NCI-H1092 (cell line): ENCODE measurements at places on chromosomes 6 and 20.

GRCh38 chr20:18042229-18042628 lies 15.5 kb downstream of the OVOL2 start:
- no peak for DNase-seq

DNA sequence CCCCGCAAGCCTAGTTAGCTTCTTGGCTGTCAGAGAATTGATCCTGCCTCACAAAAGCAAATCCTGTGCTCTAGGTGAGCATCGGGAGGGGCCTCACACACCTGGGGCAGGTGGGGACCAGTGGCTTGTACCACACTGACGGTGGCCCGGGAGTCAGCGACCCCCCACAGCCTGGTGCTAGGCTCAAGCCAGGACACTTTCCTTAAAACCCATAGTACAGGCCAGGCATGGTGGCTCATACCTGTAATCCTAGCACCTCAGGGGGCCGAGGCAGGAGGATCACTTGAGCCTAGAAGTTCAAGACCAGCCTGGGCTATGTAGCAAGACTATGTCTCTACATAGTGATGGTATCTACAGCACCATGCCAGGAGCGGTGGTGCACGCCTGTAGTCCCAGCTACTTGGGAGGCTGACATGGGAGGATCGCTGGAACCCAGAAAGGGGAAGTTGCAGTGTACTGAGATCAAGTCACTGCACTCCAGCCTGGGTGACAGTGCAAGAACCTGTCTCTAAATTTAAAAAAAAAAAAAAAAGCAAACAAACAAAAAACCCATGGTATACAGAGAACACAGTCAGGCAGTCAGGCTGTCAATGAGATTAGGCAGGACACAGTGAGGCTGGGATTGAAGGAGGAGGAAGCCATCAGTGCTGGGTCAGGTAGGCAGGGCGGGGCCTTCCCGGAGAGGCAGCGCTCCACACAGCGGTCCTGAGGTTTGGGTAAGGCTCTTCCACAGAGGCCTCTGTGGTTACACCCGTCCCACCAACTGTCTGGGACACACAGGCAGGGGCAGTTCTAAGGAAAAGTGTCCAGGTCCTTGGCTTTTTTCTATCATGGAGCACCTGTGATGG lies 41.3 kb downstream of the SYNJ2 start:
- DNase-seq, result no peak

GRCh38 chr6:35557239-35557638 lies 44.5 kb upstream of the TULP1 start:
- DNase-seq, result no peak

- DNase-seq, result no peak
Observed at GRCh38 chr6:8743170-8743745, 307.9 kb upstream of the SLC35B3 start.

DNA sequence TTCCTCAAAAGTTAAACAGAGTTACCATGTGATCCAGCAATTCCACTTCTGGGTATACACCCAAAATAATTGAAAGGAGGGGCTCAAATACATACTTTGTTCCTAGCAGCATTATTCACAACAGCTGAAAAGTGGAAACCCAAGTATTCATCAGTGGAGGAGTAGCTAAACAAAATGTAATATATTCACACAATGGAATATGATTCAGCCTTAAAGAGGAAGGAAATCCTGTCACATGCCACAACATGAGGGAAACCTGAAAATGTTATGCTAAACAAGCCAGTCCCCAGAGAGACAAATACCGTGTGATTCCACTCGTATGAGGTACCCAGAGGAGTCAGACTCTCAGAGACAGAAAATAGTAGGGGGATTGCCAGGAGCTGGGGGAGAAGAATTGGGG lies 44.5 kb downstream of the PXDC1 start:
- no peak for DNase-seq

- DNase-seq, result no peak
Observed at GRCh38 chr6:154931711-154932424, 63.2 kb upstream of the TIAM2 start.

GRCh38 chr20:17856024-17856564 lies 112.5 kb downstream of the SNX5 start:
- DNase-seq, result no peak

DNA sequence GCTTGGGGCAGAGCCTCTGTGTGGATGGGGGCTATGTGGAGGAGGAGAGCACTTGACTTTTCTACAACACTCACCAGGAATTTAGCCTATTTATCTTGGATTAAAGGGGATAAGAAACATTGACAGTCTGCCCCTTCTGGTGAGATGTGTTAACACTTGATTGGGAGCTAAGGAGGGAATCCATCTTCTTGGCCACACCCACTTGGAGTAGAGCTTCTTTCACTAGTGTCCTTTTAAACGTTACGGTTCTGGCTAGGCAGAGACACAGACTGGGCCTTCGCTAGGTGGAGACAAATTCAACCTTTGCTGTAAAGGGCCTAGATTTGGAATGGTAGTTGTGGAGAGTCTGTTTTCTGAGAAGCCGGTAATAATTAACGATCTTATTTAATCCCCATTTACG lies 15.5 kb upstream of the TPBG start:
- no peak for DNase-seq

DNA sequence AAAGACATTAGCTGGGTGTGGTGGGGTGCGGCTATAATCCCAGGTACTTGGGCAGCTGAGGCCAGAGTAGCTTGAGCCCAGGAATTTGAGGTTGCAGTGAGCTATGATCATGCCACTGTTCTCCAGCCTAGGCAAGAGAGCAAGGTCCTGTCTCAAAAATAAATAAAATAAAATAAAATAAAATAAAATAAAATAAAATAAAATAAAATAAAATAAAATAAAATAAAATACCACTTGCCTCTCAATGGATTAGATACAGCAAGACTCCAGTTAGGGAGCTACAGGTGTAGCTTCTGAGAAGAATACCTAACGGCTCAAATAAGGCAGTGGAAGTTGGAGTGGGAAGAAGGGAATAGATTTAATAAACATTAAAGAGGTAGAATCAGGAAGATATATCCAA lies 13.7 kb upstream of the PAK5 start:
- DNase-seq, result no peak

DNA sequence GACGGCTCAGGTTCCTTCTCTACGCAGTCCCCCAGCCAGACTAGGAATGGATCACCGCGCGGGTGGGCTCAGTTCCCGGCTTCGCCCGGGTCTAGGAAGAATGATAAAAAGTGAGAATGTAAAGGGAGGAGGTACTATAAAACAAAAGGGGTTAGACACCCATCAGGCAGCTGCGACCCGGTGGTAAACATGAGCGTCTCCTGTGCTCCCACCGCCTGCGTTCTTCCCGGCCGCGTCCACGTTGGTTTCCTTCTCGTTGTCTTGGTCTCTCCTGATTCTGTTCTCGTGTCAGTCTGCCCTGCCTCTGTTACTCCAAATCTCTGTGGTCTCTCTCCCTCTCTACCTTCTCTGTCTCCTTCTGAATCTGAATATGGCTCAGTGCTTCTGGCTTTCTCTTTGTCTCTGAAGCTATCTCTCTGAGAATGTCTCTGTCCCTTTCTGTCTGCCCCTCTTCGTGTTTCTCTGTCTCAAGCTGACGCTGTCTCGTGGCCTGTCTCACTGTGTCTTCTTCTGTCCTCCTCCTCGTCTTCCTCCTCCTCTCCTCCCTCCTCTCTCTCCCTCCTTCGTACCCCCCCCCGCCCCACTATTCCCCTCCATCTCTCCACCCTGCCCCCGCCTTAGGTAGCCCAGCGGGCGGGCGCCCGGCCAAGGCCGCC lies 41.6 kb upstream of the FOXP4 start:
- DNase-seq, result no peak

GRCh38 chr6:113629256-113629655 lies 227.9 kb upstream of the MARCKS start:
- no peak for DNase-seq

GRCh38 chr20:44442298-44443070 lies 33.2 kb upstream of the TTPAL start:
- no peak for DNase-seq

DNA sequence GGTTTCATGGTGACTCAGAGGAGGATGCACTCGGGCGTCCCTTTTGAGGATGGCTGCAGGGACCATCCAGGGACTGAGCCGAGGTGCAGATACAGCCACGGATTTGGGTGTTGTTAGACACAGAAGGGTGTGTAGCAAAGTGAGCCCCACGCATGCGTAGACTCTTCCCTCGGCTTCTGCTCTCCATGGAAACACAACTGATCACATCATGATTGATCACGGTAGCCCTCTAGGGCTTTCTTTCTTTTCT lies 606 bp upstream of the ULBP1 start:
- DNase-seq, result no peak

DNA sequence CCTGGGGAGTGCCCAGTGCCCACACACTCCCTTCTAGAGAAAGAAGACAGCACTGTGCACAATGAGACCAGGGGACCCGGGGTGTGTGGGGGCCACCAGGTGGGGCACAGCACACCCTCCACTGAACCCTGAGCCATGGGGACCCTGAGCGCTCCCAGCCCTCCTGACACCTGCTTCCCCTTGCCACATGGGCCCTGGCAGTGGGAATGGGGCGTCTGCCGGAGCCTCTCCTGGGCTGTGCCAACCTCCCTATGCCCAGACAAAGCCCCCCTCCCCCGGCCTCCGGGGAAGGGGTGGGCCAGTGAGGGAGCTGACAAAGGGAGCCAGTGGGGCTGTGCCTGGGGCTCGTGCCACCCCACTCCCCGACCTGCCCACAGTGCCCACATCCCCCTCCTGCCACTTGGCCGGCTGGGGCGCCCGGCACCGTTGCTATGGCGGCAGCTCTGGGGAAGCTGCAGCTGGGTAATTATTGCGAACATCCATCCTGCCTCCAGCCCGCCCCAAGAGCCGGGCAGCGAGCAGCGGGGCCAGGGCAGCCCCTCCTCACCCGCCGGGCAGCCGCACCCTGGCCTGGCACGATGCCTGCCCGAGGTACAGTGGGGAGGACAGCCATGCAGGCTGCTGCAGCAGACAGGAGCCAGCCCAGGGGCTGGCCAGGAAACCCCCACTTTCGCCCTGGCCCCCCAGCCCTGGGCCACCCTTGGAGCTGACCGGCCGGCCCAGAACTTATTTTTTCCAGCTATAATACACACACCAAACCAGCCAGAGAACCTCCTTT lies 41.9 kb upstream of the NOL4L start:
- peak; percentile 92 for DNase-seq

DNA sequence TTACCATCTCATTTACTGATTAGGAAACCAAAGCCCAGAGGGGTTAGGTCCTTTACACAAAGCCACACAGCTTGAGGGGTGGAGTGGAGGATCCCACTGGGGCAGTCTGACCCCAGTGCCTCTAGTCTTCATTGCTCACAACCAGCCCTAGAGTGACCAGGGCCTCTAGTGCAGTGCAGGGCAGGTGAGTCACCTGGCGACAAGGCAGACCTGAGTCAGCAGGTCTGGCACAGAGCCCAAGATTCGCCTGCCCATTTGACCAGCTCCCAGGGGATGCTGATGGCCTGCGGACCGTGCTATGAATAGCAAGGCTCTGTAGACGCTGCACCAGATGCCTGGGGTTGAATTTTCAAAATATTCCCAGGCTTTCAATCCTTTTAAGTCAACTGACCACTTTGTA lies 29.9 kb downstream of the CDH26 start:
- no peak for DNase-seq
